ENCODE measurements at places on chromosomes 6 and 20.

DNA sequence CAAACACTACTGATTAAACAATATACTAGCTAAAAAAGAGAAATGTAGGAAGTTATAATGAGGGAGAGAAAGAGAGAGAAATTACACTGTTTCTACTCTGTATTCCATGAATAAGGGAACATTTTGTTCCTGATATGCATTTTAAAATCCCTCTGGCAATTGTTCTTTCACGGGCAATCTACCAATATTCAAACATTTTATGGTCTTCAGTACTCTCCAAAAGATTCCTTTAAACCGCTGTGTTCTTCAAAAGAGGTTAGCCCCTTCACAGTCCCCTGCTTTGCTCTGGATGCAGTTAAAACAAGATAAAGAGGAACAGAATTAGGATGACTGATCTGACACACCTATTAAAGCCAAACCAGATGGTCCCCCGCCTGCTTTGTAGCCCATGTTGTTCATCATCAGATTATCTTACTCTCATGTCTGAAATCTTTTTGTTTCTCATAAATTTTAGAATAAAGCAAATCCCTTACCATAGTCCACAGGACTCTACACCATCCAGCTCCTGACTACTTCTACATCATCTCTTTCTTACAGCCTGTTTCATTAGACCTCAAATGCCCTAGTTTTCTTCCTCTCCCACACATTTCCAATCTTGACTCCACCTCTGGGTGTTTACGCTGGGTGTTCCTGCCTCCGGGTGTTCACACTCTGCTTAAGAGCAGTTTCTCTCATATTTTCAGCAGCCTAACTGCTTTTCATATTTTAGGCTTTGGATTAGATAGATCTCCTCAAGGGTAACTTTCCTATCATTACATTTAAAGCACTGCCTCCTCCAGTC, 399.7 kb downstream of the COL12A1 start:
- no peak for DNase-seq

GRCh38 chr6:13908955-13909381, 15.8 kb upstream of the RNF182 start:
- no peak for DNase-seq

- no peak for DNase-seq
These were observed 177.9 kb downstream of the TFAP2C start for GRCh38 chr20:56806952-56807517.

DNA sequence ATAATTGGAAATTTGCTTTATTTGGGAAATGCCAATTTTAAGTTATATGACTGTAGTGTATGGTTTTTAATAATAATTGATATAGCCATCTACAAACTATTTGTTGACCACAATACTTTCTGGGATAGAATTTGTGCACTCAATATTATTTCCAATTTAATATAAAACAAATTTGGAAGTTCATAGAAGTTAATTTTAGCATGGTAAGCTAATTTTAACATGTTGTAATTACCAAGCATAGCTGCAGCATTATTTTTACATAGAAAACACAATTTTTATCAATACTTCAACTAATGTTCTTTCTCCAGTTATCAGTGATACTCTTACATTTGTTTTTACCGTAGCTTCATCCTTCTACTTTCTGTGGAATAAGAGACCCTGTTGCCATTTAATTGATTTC, 100.8 kb downstream of the L3MBTL3 start:
- DNase-seq = no peak

DNA sequence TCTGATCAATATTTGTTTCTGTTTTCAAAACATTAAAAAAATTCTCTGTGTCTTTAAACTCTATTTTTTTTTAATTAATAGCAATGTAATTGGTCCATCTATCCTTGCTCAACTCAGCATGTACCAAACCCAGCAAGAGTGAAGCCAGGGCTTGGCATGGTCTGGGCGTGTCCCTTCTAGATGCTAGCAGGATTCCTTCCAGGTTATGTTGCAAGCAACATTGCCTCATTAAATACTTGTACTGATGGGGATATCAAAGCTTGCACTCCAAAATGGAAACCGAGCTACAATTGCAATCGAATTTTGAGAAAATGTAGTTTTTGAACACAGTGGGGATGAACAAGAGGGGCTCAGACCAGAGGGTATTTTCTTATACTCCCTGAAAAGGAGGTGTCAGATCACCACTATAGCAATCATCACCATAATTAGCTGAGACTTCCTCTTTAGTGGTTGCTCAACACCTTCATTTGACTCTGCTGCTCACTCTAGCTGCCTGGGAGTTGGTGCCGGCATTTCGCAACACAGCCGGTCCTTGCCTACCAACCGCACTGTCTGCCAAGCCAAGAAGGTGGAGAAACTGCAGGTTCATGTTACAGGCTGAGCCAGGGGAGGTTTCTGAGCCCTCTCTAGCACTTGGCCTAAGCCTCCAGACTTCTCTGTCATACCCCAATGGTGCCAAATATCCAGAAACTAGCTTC, 67.8 kb upstream of the RALGAPA2 start:
- DNase-seq = no peak

GRCh38 chr20:58094160-58094559, 134.3 kb downstream of the ANKRD60 start:
- no peak for DNase-seq

DNA sequence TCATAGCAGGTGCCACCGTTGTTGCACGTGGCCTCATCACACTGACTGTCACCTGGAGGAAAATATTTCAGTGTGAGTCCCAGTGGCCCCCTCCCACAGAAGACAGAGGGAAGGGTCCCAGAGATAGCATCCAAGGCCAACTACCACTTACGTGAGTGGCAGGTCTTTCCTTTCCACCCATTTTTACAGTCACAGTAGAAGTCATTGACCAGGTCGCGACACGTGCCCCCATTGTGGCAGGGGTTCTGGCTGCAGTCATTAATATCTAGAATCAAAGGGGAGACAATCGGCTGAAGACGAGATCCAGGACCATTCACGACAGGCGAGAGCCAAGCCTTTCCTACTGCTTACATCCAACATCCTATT, 28.6 kb downstream of the JAG1 start:
- DNase-seq = no peak

DNA sequence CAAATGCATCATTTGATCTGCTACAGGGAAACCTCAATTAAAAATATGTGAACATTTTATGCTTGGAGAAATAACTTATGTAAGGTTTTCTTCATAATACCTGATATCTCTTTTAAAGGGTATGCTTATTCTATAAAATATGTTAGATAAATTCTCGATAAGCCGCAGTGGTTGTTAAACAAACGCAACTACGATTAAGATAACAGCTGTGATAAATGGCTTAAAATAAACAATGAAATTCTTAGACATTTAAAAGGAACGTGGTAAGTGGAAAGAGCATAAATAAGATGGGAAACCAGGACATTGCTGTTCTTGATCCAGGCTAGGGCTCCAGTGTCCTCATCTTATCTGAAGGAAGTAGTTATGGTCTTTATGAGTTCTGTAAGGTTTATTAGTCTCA, 415.9 kb downstream of the CD83 start:
- DNase-seq = no peak

- DNase-seq = no peak
These were observed 85.0 kb downstream of the CRYBG1 start for GRCh38 chr6:106445508-106445878.
